Heart right ventricle (tissue), 16 donors: ENCODE measurements at places on chromosomes 1 and 21. TPM values are rescaled to one million over a fixed set of nuclear protein-coding genes. Genes with fewer than 3 reads are reported as not detected.

GRCh38 chr1:221272940-221273339 is 393.7 kb downstream of the HLX start:
- H3K4me1 ChIP-seq = no peaks in the 10 kb centered on the region
- no peaks in the 10 kb centered on the region for H3K27me3 ChIP-seq
- no peak overlapping the region for H3K27ac ChIP-seq
- no peak for DNase-seq
- H3K4me3 ChIP-seq = no peak overlapping the region
- no peaks in the 10 kb centered on the region for H3K36me3 ChIP-seq

GRCh38 chr1:111205714-111206050 is 5.2 kb upstream of the DENND2D start:
- H3K27ac ChIP-seq = peak overlapping the region; percentile 93
- no peaks in the 10 kb centered on the region for H3K36me3 ChIP-seq
- H3K27me3 ChIP-seq = peaks cover 27% of the 10 kb centered on the region
- DNase-seq = no peak

- no peaks in the 10 kb centered on the region for H3K27me3 ChIP-seq
- H3K36me3 ChIP-seq = no peaks in the 10 kb centered on the region
- DNase-seq = no peak
- H3K4me3 ChIP-seq = no peak overlapping the region
- H3K27ac ChIP-seq = no peak overlapping the region
Observed at GRCh38 chr1:229040630-229041358, 230.1 kb upstream of the RAB4A start.

- peaks cover 25% of the 10 kb centered on the region for H3K27me3 ChIP-seq
- no peaks in the 10 kb centered on the region for H3K4me1 ChIP-seq
- DNase-seq = no peak
- no peak overlapping the region for H3K27ac ChIP-seq
Observed at GRCh38 chr21:41497788-41498187, 10.2 kb downstream of the TMPRSS2 start.

- no peak for DNase-seq
- H3K36me3 ChIP-seq = no peaks in the 10 kb centered on the region
- peaks cover 60% of the 10 kb centered on the region for H3K4me1 ChIP-seq
Observed at GRCh38 chr1:184629266-184629665, 125.4 kb downstream of the EDEM3 start.

GRCh38 chr1:29736582-29737188 is 500.4 kb downstream of the PTPRU start:
- no peak overlapping the region for H3K27ac ChIP-seq
- H3K4me1 ChIP-seq = no peaks in the 10 kb centered on the region
- H3K27me3 ChIP-seq = peaks cover 52% of the 10 kb centered on the region
- H3K4me3 ChIP-seq = no peak overlapping the region

DNA sequence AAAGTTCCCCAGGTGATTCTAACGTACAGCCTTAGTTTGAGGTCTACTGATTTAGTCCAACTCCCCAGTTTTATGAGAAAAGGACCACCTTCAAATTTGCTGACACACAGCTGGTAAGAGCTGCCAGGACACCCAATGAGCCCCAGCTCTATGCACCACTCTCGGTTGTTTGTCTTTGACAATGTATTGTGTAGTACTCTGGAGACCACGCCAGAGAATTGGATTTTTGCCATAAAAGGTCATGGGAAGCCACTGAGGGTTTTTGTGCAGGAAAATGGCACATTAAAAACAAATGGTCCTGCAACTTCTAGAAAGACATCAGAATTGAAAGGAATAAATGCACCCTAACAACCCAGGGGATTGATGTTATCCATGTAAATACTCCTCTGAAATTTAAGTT is 7.1 kb upstream of the IER5 start:
- no peaks in the 10 kb centered on the region for H3K36me3 ChIP-seq
- H3K27ac ChIP-seq = no peak overlapping the region
- no peak overlapping the region for H3K4me3 ChIP-seq
- no peak for DNase-seq
- H3K27me3 ChIP-seq = no peaks in the 10 kb centered on the region

- H3K27me3 ChIP-seq = no peaks in the 10 kb centered on the region
- H3K4me1 ChIP-seq = peaks cover 16% of the 10 kb centered on the region
- no peak overlapping the region for H3K4me3 ChIP-seq
- no peak overlapping the region for H3K27ac ChIP-seq
- H3K36me3 ChIP-seq = no peaks in the 10 kb centered on the region
Observed at GRCh38 chr1:57599236-57599994, 175.6 kb upstream of the DAB1 start.

DNA sequence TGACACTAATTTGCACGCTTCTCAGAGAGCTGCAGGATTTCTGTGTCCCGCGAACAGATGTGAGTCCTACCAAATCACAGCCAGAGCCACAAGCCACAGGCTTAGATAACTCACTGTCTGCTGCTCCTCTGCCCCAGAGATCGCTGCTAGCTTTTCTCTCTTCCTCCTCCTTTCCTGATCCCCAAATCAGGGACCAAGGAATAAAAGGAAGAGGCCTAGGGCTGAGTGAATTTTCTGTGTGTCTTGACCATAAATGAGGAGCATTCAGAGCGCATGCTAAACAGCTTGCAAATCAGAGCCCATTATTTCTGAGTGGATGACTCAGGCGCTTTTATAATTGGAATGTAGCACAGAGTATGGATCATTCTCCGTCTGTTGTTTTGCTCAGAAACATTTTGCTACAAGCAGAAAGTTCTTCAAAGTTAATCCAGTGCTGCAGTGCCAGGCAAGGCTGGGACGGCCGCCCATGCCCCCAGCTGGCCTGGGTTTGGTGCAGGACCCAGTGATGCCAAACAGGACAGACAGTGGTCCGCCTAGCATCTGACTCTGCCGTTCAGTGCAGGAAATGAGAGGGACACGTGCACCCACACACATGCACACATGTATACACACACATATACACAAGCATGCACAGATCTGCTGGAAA is 38.2 kb downstream of the KCNAB2 start:
- H3K36me3 ChIP-seq = no peaks in the 10 kb centered on the region
- H3K4me3 ChIP-seq = no peak overlapping the region
- no peak for DNase-seq
- H3K27ac ChIP-seq = no peak overlapping the region

DNA sequence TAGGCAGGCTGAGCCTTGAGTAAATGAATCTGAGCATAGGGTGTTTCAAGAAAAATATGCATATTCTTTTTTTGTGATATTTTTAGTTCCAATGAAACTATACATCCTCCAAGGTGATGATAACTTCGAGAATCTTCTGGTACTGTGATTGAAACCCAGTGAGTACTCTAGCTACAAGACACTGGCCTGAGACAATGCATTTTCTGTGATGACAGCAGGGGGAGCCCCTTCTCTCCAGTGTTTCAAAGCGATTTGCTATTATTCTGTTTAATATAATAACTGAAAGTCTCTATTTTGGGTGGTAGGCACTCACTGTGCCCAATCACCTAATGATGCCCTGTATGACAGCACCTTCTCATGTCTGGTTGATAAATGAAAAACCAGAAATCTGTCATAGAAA is 12.1 kb downstream of the IRF2BP2 start:
- no peaks in the 10 kb centered on the region for H3K27me3 ChIP-seq
- H3K36me3 ChIP-seq = no peaks in the 10 kb centered on the region
- DNase-seq = peak; percentile 73
- H3K4me1 ChIP-seq = peaks cover 47% of the 10 kb centered on the region
- no peak overlapping the region for H3K4me3 ChIP-seq
- peak overlapping the region; percentile 99 for H3K27ac ChIP-seq

GRCh38 chr1:232722626-232723025 is 82.6 kb upstream of the MAP10 start:
- H3K4me1 ChIP-seq = no peaks in the 10 kb centered on the region
- no peak overlapping the region for H3K27ac ChIP-seq
- no peak overlapping the region for H3K4me3 ChIP-seq
- H3K36me3 ChIP-seq = no peaks in the 10 kb centered on the region
- no peaks in the 10 kb centered on the region for H3K27me3 ChIP-seq

DNA sequence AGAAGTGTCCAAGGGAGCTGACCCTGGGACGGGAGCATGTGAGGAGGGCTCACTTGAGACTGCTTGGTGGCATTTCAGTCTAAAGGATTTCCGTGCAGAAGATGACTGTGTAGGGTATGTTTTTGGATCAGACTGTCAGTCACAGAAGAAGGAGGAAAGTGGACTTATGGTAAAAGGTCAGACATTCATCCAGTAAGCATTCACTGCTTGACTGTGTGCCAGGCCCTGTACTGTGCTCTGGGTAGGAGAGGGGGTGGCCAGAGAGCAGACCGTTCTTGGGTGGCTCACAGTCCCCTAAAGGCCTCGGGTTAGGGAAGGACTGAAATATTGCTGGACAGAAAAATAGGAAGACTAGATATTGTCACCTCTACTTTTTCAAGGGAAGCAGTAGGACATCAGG is 2.1 kb upstream of the SERINC2 start:
- H3K4me3 ChIP-seq = no peak overlapping the region
- H3K4me1 ChIP-seq = peaks cover 14% of the 10 kb centered on the region
- no peaks in the 10 kb centered on the region for H3K27me3 ChIP-seq
- DNase-seq = no peak
- H3K27ac ChIP-seq = no peak overlapping the region

Gene CHRNB2
- not detected for total RNA-seq

Gene RBP7
- 28.5 TPM for total RNA-seq

Gene TMOD4
- total RNA-seq = not detected
